ENCODE measurements at places on chromosomes 6 and 20.
A peak's percentile ranks its signal among the peaks of the same experiment; 100 is the strongest.

- no peak for DNase-seq
Measured at GRCh38 chr6:154060076-154060475, 21.0 kb downstream of the OPRM1 start.

DNA sequence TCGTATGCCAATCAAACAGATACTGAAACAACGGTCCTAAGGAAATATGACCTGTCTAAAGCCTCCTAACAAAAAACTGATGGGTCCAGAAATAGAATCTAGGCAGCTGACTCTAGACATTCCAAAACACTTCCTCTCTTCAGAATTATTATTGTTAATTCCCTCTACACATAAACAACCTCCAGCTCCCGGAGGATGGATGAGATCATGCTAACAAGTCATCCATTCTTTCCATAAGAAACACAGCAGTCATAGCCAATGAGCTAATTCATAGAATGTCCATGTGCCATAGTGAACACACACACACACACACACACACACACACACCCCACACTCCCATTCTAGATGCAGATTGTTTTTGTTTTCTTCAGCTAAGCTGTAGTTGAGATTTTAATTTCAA lies 44.3 kb downstream of the HDGFL1 start:
- no peak for DNase-seq

DNA sequence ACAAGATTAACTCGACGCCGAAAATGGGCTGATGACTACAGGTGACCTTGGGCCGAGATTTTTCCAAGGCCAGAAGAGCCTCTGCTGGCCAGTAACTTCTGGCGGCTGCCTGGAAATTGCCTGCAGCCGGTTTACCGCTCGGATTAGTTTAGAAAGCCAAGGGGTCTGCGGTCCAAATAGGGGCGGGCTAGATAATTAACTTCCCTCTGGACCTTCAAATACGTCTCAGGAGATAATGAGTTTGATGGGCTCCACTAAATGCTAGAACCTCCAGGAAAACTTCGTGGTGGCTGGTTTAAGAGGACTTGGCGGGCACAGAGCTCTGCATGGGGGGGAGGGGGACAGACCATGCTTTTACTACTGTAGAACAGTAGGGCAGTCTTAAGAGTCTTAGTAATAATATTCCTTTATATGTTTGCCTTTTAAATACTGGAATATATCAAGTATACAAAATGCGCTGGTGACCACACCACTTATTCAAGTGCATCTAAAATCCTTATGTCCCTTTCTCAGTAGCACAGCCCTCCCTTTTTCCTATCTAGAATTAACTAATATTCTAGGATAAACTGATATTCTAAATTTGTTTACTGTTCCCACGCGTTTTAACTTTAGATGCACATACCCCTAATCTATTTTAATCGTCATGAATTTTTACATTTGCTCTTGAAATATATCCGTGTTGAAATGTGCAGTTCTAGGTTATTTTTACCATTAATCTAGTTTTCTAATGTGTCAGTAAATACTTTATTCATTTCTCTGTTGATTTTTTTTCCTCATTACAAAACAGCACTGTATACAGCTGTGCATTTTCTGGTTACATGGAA lies 107.5 kb upstream of the PRSS16 start:
- DNase-seq: peak; percentile 48

- DNase-seq: no peak
Measured at GRCh38 chr20:44603327-44603726, 20.9 kb downstream of the PKIG start.

- DNase-seq: no peak
Measured at GRCh38 chr20:2473516-2473915, 2.9 kb upstream of the SNRPB start.

DNA sequence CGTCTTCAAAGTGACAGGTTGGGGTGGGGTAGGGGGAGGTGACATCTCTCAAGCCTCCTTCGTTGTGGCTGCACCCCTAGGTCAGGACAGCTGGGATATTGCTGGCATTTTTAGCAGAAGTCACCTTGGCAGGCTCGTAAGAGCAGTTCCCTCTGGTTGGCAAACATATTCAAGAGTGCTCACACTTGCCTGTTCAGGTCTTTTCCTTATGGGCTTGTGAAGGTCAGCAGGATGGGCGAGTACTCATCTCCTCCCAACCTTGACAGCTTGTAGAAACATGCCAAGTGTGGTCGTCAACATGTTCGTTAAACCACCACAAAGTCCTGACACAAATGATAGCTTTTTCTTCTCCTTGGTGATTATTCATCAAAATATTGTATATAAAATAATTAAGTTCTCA lies 113.6 kb downstream of the HDGFL1 start:
- DNase-seq: no peak

DNA sequence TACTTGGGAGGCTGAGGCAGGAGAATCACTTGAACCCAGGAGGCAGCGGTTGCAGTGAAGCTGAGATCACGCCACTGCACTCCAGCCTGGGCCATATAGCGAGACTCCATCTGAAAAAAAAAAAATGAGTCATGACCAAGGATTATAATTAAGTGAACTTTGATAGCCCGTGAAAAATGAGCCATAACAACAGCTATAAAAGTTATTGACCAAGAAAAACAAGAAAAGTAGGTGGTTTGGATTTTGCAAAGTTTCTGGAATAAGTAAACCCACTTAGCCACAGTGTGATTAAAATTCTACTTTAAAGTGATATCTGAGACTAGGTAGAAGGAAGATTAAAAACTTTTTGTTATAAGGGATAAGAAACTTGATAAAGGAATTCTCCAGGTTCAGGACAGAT lies 25.9 kb upstream of the BCLAF1 start:
- DNase-seq: no peak

DNA sequence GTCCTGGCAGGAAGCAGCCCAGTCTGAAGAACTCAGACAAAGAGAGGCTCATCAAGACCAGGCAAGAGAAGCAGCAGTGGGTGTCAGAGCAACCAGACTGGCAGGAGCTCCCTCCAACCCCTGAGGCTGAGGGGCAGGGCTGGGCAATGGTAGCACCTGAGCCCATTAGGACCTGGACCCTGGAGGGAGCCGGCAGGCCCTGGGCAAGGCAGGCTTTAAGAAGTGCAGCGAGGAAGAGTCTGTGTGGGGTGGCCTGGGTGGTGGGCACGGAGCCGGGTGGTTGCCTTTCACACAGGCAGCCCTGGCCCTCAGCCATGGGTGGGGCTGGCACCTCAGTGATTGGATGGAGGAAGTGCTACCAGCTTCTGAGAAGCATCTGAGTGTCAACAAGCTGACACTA lies 33.1 kb upstream of the IRF4 start:
- DNase-seq: no peak

DNA sequence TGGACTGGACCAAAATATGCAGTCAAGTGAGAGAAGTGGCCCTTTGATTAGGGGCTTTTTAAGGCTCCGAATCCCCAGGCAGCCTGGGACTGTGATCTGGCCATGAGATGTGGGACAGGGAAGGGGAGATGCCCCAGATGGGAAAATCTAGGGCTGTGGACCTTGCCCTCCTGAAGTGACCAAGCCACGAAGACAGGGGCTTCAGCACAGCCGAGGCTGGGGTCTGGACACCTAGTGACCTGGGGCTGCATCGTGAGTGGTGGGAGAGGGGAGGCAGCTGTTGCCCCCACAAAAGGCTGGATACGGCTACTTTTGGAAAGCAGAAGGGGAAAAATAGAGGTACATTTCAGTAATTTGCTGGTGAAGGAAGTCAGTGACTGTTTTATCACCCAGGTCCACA lies 139.5 kb upstream of the SLC24A3 start:
- no peak for DNase-seq

- DNase-seq: no peak
Measured at GRCh38 chr20:49319208-49319809, 41.5 kb upstream of the ZNFX1 start.

DNA sequence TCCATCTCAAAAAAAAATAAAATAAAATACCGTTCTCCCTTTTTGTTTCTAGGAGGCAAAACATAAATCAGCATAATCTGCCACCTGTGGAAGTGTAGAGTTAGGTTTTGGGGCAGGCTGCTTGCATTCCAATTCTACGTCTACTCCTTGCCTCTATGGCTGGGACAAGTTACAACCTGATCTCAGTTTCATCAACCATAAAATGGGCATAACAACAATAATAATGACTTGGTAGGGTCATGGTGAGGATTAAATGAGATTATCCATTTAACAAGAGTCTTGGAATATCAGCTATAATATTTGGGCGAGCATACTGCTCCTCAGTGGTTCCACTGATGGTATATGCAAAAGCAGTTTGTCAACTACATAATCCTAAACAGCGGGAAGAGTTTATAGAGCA lies 3.7 kb upstream of the RAE1 start:
- no peak for DNase-seq

DNA sequence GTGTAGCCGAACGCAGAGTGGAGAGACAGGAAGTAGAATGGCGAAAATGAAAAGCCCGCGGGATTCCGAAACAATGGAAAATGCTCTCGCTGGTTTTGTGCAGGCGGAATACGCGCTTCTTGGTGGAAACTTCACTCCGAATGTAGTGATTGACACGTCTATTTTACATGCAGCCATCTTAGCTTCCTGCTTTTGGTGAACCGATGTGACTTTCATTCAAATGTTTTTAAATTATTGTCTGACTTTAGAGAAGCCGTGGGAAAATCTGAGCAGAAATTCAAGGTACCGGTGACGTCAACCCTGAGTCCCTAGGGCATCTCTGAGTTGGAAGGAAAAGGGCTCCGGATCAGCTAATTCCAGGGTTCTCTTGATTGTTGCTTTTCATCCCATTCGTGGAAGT lies 11.4 kb downstream of the GPX5 start:
- peak; percentile 47 for DNase-seq

- no peak for DNase-seq
Measured at GRCh38 chr6:96301781-96302180, 219.8 kb upstream of the UFL1 start.

GRCh38 chr20:19692100-19692499 lies 66.0 kb upstream of the RIN2 start:
- DNase-seq: no peak

- no peak for DNase-seq
Measured at GRCh38 chr6:139485742-139486475, 111.5 kb upstream of the CITED2 start.

GRCh38 chr6:57255451-57256169 lies 33.5 kb upstream of the RAB23 start:
- DNase-seq: no peak

DNA sequence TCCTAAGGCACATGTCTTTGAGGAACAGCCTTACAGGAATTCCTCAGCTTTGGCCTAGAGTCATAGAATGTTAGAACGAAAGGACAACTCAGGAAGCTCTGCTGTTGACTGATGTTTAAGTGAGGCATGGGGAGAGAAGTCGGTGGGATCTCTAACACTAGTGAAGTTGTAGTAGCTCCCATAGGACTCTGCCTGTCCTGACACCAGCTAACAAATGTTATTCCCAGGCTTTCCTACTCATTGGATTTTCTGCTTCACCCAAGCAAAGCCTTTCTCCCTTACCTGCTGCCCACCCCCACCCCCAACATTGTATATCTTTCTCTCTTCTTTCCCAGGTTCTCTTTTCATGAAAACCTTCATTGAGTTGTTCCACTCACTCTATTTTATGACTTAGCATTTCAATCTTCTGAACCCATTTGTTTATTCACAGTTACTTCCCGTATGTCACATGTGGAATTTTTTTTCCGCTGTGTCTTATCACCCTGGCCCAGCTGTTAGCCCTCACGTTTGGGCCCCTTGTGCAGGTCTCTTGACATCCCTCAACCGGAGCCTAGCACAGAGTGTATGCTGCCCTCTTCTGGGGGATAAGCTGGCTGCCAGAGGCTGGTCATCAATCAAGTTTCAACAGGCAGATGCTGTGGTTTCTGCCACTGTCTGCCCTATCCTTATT lies 39.2 kb upstream of the RNF8 start:
- DNase-seq: peak; percentile 37

GRCh38 chr6:149043476-149044130 lies 273.9 kb upstream of the TAB2 start:
- no peak for DNase-seq

GRCh38 chr6:159093609-159094443 lies 49.0 kb upstream of the TAGAP start:
- no peak for DNase-seq

GRCh38 chr20:25437153-25437581 lies 29.7 kb downstream of the GINS1 start:
- DNase-seq: no peak

GRCh38 chr6:25958700-25959162 lies 3.9 kb upstream of the TRIM38 start:
- no peak for DNase-seq

DNA sequence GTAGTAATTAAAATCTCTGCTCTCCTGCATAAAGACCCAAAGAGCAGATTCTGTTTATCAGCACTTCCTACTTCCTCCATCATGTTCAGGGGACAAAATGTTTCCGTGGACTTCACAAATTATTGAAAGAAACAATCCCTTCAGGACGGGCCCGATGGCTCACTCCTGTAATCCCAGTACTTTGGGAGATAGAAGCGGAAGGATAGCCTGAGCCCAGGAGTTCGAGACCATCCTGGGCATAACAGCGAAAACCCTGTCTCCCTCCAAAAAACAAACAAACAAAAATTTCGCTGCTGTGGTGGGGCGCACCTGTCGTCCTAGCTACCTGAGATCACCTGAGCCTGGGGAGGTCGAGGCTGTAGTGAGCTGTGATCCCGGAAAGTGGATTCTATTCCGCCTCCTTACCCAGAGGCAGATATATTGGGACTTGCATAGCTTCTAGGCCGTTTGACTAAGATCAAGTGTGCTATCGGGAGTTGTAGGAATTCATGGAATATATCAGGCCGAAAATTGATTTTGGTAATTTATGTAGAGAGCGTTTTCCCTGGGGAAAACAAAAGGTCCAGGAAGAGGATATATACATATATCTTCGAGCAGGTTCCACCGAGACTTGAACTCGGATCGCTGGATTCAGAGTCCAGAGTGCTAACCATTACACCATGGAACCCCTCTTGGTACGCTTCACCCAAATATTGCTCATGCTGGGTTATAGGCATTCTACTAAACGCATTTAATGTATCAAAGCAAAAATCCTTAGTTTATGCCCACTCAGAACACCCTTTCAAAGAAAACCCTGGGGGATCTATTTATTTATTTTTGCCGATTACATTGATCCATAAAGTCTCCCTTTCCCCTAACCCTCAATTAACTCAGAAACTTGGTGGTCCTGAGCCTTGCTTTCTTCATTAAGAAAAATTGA lies 74.5 kb upstream of the ZNF184 start:
- peak; percentile 20 for DNase-seq

GRCh38 chr6:34200340-34200971 lies 36.2 kb upstream of the HMGA1 start:
- no peak for DNase-seq

- DNase-seq: no peak
Measured at GRCh38 chr6:684831-685636, 7.9 kb downstream of the EXOC2 start.

DNA sequence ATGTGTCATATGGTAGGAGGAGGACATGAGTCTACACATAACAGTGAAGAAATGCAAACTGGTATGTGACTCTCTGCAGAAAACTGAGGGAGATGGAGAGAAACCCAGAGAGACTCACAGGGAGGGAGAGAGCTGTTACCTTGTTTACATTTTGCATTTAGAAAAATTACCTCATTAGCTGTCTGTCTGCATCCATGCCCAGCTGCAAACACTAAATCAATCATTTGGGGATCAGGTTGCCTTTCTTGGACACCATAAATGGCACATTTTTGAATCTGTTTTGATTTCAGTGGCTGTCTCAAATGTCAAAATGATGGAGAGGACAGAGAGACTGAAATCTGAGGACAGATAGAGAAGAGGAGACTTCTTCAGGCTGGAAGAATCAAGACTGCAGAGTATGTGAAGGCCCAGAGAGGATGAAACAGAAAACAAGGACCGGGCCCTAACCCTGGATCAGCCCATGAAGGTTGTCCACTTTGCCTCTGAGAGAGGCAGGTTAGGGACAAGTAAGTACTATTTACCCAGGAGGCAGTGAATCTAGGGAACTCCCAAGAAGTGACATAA lies 92.2 kb downstream of the UNC5CL start:
- no peak for DNase-seq
